ENCODE measurements at places on chromosomes 3 and 15.

DNA sequence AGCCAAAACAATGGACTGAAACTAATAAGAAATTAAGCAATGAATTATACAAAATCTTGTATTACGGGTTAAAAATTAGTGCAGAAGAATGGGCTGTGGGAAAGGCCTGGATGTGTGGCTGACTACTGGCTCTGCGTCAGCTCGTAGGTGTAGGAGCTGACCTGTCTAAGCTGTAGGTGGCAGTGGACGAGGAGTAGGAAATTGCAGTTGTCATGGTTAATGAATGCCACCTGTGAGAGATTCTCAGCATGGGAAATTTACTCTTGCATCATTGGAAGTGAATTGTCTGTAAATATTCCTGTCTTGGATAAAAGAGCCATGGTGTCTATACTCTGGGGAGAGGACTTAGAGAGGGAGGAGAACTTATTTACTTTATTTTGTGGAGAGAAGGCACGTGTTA, 23.4 kb downstream of the CHRNA7 start:
- DNase-seq, result no peak

DNA sequence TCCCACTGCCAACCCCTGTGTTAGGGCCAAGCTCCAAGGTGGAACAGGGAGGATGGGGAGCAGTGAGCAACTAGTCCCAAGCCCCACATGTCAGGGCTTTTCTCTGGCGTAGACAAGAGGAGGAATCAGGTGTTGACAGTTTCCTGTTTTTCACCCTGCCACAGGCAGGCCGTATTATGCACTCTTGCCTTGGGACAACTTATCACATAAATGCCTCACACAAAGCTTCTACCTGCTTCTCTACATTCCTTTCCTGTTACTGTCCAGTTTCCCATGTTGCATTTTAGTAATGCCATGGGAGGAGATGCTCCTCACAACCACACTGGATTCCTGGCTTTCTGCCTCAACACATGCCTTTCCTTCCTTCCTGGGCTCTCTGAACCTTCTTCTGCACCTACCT, 381.2 kb upstream of the ATP11B start:
- DNase-seq, result no peak

GRCh38 chr3:42189736-42190135, 76.2 kb downstream of the CCK start:
- DNase-seq, result no peak

- DNase-seq, result no peak
These were observed 65.7 kb downstream of the TMCC1 start for GRCh38 chr3:129827765-129828164.

DNA sequence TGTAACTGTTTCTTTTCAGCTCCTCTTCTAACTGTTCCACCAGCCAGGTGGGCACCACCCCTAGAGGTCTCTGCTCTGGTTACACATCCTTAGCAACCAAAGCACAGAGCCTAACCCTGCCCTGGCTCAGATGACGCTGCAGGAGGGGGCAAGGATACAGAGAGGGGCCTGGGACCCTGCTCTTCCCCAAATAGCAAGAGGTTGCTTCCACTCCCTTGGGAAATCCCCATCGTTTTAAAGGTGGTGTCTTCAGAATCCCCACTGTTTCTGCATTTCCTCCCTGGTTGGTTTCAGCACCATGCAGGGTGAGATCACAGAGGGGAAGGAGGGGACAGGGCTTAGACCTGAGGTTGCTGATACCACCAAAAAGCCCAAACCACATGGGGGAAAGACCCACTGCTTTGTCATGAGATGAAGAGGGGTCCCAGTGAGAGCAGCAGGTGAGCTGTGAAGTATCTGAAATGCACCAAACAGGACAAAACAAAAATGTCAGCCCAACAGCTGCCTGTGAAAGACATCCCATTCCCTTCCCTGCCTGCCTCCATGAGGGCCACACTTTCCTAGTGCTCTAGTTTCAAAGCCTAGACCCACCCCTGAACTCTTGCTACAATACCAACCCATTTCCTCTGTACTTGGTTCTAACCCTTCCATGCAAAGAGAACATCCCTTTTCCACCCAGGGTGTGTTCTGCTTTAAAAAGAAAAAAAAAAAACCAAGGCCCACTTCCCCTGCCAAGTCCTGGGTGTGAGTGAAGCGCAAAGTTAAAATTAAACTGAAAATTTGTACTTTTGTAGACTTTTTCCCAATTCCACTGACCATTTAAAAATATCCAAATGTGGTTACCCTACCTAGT, 29.0 kb downstream of the ANP32A start:
- DNase-seq, result no peak

- no peak for DNase-seq
These were observed 231.6 kb downstream of the XXYLT1 start for GRCh38 chr3:195039180-195039843.

- no peak for DNase-seq
These were observed at the start of gene SLC24A1 for GRCh38 chr15:65621638-65622037. TSS of gene SLC24A1 (plus strand) at chr15:65621938. CDS start at chr15:65624081, 2,143 bp downstream.

GRCh38 chr3:137514853-137515252, 249.3 kb upstream of the SOX14 start:
- no peak for DNase-seq

DNA sequence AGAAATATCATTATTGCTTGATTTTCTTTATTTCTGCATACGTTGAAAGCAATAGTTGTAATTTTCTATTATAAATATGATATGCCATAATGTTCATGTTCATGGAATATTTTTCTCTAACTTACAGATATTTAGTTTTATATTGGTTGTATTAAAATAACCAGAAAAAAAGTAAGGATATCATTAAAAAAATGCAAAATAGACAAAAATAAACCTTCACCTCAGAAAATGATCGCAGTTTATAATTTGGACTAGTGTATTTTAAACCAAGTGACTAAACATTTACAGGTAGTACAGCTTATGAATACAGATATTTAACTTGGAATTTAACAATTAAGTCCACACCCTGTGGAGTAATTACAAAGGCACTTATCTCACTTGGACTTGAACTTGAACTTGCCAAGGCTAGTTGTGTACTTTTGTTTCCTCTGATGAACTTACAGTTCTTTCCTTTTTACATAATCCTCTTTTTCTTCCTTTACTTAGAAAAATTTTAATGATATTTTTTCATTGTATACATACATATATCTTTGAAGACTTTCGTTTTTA, 156.7 kb downstream of the CHL1 start:
- no peak for DNase-seq

DNA sequence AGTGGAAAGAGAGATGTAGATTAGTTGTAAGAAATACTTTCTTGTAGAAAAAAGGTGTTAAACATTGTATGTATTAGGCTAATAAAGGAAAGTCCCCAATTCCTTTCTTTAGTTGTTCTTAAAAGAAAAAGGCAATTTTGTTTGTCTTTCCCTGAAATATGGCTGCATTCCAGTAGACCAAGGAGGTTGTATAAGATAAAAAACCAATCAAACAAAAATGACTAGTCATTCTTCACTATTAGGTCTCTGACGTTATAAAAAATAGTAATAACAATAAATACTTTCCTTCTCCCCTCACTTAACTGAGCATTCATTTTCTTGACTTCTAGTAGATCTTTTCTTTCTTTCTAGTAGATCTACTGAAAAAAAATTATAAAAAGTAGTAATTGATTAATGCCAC, 8.6 kb upstream of the PPM1L start:
- no peak for DNase-seq

GRCh38 chr3:155556531-155556930, 188.3 kb downstream of the PLCH1 start:
- no peak for DNase-seq

DNA sequence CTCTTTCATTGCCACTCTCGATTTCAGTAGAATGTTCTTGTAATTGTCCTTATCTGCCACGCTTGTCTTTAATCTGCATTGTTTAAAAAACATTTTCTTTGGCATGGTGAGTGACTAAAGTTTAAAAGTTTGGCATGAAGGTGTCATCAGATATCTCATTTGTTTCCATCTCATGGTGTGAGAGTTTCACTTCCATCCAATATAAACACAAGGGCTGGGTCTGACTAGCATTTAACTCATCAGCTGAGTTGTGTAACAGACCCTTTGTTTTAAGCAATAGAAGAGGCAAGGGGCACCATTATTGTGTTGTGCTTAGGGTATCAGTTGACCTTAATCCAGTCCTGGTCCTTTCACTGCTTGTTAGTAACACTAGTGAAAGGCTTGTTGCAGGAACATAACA, 49.9 kb upstream of the IL12A start:
- DNase-seq, result no peak

DNA sequence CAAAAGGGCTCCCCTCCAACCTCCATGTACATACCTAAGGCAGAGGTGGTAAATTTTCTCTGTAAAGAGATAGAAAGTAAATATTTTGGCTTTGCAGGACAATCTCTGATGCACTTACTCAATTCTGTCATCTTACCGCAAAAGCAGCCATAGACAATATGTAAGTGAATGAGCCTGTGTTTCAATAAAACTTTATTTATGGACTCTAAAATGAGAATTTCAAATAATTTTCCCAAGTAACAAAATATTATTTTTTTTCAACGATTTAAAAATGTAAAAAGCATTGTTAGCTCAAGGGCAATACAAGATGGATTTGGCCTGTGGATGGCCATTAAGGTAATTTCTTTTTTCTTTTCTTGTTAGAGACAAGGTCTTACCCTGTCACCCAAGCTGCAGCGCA, 44.7 kb downstream of the SHQ1 start:
- DNase-seq, result no peak

- DNase-seq, result no peak
These were observed 42.9 kb downstream of the CHDH start for GRCh38 chr3:53803124-53803815.

DNA sequence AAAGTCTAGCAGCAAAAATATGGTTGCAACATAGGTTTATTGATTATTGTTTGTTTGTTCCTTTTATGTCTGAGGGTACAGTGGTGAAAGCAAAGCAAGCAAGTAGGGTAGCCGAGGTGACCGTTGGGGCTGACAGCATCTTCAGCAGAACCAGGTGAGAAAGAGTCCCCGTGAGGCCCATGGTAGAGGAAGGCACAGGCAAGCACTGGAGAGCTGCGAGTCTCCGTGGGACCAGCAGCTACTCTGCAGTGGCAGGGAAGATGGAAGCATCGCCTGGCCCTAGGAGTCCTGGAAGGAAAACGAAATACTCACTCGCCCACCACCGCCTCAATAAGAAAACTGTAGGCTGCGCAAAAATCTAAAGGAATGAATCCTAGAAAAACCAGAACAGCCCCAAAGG, 25.3 kb upstream of the GABRA5 start:
- DNase-seq, result no peak

DNA sequence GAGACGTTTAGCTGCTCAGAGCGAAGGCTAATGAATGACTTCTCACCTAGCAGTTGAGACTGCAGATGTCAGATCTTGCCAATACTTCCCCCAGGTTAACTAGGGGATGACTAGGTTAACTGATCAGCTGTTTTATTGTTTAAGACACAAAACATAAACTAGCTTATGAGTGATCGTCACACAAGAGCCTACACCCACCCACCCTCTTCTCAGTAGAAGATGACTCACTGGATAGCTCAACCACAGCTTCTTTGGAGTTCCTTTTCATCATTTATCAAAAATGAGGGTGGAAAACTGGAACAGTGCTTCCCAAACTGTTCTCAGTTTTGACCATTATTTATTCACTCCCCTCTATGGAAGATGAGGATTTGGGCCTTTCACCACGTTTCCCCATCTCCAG, 25.2 kb downstream of the GASK1A start:
- no peak for DNase-seq

DNA sequence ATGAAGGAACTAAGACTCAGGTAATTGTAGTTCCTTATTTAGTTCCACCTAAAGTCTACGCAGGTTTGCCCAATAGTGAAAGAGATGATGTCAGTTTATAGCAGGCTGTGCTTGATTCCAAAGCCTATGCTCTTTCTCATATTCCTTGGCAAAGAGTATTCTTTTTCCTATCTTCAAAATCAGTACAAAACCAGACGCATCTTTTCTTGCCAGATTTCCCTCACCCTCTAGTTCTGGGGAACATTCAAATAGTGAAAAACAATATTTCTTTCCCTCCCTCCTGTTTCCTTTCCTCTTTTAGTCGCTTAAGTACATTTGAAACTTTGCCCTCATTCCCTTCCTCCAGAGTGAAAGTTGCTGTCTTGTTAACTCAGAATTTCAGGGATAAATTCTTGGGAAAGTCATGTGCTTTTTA, 134.6 kb upstream of the PDZRN3 start:
- no peak for DNase-seq

DNA sequence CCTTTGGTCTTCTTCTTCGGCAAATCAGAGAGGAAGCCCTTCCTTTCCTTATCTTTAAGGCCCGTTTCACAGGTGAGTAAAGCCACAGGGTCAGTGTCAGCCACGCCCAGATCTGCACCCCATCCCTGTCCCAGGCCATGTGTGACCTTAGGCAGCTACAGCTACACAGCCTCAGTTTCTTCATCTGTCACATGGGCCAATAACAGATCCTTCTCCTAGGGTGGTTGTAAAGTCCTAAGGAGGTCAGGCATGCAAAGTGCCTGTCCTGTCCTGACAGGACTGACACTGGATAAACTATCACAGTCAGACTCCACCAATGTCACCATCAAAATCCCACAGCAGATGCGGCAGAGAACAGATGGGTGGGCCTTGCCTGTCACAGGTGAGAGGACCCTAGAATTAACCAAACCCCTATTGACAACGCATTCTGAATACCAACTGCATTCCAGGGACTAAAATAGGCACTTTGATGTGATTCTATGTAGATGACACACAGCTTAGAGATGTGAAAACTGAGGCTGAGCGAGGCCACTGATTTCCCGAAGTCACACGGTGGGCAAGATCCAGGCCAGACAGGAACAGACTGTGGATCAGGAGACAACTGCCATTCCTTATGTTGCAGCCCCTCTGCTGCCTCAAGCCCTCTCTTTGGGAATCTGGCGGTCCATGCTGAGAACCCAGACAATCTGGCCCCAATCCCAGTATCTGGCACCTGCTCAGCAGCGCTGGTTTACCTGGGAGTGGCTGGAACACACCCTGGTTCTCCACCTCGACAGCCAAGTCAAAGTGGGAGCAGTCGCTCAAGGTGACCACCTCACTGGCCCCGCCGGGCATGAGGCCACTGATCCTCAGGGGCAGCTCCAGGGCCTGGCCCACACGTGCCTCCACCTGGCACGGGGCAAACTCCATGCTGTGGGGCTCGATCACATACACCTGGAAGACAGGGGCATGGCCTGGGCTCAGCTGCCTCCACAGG, 48.7 kb downstream of the NUP210 start:
- no peak for DNase-seq

- DNase-seq, result no peak
These were observed 43.7 kb downstream of the MYZAP start for GRCh38 chr15:57635300-57635909.

GRCh38 chr15:51075364-51075763, 19.3 kb downstream of the TNFAIP8L3 start:
- DNase-seq, result no peak

DNA sequence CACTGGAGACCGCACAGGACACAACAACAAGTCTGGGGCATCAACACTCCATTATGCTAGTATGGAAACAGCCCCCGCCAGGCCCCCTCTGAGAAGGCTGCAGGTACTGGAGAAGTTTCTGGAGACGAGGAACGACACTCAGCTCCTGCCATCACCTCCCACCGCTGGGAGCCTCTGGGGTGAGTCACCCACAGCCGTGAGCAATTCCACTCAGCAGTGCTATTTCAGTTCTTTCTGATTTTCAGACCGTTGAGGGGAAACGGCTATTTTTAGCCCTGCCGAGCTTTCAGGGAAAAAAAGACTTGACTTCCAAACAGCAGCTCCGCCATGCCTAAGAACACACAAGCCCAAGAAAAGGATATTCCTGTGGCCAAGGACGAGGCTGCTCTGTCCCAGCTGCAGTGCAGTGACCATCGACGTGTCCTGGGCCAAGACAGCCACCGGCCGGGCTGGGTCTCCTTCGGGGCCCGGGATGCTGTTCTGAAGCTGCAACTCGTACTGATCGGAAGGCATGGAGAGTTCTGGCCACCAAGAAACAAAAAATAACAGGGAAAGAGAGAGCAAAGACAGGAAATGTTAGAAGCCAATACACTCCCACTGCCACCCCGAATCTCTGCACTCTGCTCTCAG, 40.8 kb downstream of the NUP210 start:
- no peak for DNase-seq

Data from neural crest cell (in vitro differentiated cells).